ENCODE measurements at places on chromosomes 13 and 19.

- no peak for DNase-seq
Measured at GRCh38 chr19:16944626-16945363, 56.0 kb downstream of the F2RL3 start.

DNA sequence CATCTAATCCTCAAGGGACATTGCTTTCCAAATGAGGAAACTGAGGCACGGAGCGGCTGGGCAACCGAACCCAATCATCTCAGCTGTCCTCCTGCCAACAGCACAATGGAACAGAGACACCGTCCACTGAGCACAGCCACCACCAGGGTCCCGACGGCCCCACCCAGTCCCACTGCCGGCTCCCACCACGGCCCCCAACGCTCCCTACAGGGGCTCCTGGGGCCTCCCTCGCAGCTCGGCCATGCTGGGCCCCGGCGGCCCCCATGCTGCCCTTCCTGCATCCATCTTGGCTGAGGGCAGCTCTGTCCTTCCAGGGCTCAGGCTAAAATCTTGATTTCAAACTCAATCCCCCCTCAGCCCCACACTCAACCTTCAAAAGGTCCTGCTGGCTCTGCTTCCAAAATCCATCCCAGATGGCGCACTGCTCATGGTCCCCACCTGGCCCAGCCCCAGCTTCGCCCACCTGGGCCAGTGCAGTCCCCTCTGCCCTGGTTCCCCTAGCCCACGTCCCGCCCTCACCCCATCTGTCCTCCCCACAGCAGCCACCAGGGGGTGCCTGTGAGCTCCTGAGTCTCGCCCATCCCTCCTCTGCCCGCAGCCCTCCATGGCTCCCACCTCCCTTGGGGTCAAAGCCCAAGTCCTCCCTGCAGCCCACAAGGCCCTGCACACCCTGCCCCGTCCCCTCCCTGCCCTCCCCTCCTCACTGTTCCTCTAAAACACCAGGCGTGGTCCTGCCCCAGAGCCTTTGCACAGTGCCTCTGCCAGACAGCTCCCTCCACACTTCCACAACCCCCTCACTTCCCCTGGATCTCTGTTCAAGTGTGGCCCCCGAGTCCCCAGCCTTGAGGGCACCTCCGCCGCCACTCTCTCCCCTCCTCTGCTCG, 7.9 kb downstream of the PIP5K1C start:
- no peak for DNase-seq

- DNase-seq, result no peak
Measured at GRCh38 chr13:51520524-51520923, 63.7 kb upstream of the WDFY2 start.

GRCh38 chr13:111004444-111004843, 89.6 kb upstream of the ANKRD10 start:
- DNase-seq, result no peak

DNA sequence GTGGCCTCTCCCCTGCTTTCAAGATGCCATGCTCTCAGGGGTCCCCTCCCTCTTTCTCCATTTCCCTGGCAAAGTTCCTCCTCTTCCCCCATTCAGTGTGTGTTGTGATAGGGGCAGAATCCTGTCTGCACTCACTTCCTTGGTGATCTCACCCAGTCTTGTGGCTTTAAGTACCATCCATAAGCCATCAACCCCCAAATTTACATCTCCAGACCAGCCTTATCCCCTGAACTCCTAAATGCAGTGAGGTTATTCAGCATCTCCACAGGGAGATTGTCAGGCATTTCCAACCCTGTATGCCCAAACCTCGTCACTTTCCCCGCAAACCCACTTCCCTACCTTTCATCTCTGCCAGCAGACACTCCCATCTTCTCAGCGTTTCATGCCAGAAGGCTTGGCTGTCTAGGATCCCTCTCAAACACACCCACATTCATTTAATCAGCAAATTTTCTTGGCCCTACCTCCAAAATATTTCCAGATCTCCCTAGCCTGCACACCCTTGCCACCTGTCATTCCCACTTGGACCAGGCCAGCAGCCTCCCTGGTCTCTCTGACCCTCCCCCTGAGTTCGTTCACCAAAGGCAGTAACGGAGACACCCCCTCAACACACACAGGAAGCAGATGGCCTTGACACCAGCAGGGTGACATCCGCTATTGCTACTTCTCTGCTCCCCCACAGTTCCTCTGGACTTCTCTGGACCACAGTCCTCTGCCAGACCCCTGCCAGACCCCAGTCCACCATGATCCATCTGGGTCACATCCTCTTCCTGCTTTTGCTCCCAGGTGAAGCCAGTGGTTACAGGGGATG, at the start of gene HCST:
TSS of gene HCST (plus strand) at position 676 of the 808 bp plus-strand sequence. CDS start at position 741, 65 bp downstream.
- DNase-seq, result no peak
